ENCODE measurements at places on chromosomes 6 and 20.

- no peak for DNase-seq
Measured at GRCh38 chr6:46648869-46649492, 3.6 kb downstream of the CYP39A1 start.

GRCh38 chr6:43247114-43247999 is 4.1 kb downstream of the TTBK1 start:
- peak; percentile 28 for DNase-seq

DNA sequence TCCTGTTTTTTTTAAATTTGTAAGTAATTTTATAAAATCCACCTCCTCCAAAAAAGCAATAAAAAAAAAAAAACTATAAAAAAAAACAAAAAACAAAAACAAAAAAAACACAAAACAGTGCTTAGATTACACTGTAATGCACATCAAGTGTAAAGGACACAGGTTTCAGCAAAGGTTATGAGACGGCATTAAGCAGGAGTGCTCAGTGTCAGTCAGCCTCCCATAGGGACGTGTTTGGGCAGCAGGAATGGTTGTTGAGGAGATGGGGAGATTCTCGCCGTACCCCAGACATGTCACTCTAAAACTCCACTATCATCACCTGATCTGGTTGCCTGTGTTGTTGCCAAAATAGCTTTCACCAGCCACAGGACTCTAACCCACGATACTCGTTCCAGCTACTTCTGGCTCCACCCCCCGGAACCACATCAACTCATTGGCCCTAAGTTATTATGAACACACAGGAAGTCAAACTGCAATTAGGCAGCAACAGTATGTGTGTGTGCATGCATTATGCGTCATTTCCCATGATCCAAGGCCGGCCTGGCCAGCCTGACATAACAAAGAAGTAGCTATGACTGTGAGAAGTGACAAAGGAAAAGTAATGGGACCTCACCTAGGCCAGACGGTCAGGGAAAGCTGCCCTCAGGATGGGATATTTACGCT is 28.7 kb downstream of the ECT2L start:
- DNase-seq = no peak

DNA sequence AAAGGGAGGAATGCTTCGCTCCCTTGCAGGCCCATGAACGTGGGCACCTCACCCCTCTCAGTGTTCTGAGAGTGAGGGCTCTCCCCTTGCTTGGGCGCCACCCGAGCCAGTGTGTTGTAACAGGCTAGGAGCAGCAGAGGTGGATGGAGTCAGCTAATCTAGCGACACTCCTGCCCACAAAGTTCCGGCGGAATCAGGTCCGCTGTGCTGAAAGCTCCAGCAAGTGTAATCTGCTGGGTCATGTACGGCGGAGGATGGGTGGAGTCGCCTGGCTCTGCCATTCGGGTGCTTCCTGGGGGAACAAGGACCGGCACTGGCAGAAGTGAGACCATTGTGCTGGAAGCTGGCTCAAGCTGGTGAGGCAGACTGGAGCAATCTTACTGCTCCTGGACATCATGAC is 1310.1 kb downstream of the EPHA7 start:
- no peak for DNase-seq

DNA sequence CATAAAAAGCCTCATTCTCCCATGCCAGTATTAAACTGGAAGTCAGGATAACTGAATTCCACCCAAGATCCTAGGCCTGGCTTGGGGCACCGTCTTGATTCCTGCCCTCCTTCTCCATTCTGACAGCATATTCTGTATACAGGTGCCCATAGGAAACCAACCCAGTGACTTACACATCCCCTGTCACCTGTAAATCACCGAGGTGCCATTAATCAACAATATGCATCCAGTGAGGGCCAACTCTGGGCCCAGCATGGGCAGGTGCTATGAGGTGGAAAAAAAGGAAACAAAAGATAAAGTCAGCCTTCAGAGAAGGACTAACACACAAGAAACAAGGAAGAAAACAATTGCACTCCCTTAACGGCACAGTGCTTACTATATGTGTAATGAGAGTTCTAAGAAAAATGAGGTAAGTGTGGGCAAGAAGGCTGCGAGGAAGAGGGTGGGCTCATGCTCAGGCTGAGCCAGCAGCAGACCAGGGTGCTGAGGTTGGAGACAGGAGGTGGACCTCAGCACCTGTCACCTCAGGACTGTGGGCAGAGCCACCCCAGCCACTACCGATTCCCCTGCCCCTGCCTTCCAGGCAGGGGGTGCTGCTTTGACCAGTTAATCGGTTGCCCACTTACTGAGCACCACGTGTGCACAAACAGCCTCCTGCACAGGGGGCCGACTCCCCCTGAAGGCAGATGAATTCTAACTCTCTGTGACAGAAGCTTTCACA is 105.9 kb downstream of the TRERF1 start:
- DNase-seq = no peak

DNA sequence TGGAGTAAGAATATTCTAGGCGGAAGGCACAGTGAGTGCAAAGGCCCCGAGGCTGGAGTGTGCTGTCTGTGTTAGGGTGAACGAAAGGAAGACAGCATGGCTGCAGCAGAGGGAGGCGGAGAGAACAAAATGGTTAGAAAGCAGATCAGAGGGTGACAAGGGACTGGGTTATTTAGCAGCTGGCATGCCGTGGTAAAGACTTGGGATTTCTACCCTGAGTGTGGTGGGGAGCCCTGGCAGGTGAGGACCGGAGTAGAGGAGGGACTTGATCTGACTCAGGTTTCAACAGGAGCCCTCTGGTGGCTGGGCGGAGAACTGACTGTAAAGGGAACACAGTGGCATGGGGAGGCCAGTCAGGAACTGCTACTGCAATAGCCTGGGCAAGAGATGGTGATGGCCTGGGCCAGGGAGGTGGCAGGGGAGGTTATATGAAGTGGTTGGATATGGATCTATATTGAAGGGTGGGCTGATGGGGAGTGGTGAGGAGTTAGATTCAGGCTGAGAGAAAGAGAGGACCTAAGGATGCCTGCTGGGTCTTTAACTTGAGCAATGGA is 38.0 kb downstream of the PIM1 start:
- DNase-seq = peak; percentile 65

DNA sequence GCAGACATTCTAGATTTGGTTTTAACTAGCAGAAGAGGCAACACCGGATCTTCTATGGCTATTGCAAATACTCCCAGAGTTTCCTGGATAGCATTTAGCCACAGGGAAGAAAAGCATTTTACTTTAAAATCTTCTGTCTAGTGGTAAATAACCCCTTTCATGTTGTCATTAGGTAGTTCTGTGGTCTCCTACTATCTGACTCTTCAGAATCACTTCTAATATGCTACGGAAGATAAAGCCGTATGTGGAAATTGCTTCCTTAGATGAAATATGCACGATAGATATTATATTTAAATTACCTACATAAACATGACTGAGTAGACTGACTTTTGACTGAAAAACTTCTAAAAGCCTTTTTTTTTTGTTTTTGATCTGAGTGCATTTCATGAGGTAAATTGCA is 759 bp downstream of the CRISP3 start:
- no peak for DNase-seq

GRCh38 chr20:44247131-44247571 is at the start of gene GDAP1L1:
TSS of gene GDAP1L1 (plus strand) at chr20:44247308. CDS start at chr20:44247335, 27 bp downstream.
- DNase-seq = no peak

DNA sequence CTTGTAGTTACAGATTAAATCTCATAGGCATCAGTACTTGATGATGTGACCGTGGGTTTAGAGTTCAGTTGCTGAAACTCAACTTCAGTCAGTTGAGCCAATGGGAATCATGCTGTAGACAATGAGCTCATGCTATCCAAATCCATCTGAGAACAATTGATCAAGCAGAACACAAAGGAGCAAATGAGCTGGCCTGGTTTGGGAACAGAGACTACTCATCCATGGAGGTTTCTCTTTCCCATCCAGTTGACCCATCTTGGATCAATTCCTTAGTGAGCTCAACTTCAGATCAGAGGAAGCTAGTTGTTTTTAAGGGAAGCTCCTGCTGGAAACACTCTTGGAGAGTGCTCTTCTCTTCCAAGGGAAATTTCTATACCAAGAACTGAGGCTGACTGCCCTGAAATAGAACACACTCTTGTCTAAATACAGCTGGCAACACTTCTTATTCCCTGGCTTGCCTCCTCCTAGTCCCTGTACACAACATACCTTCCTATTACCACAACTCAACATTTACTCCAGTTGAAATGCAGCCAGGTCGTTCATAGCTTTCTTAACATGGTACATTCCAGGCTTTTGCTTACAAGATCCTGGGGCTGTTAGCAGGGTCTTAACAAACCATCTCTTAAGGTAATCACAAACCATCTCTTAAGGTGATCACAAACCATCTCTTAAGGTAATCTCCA is 203.9 kb upstream of the PRDM1 start:
- DNase-seq = no peak
